ENCODE measurements at places on chromosomes 4 and X.

DNA sequence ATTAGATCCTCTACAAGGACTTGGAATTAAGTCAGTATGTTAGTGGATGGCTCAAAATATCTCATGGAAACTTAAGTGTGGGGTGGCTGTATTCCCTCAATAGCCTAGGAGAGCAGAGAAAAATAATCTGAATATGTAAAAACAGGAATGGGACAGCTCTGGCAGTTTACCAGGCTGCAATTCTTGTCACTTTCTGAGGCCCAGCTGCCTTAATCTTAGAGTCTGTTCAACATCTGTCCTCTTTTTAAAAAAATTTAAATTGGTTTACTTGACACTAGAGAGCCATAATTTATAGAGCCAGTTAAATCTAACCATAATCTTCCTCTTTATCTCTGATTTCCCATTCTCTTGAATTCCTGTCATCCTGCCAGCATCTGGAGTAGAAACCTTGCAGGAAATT, 109.2 kb upstream of the CXCL13 start:
- DNase-seq = no peak

DNA sequence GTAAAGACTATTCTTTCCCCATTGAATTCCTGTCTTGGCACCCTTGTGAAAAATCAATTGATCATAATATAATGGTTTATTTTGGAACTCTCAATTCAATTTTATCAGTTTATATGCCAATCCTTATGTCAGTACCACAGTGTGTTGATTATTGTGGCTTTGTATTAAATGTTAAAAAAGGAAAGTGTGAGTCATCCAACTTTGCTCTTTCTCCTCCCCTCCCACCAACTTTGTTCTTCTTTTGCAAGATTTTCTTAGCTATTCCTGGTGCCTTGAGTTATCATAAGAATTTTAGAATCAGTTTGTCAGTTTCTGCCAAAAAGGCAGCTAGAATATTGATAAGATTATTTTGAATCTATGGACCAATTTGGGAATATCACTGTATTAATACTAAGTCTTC, 11.2 kb upstream of the RNF175 start:
- no peak for DNase-seq

DNA sequence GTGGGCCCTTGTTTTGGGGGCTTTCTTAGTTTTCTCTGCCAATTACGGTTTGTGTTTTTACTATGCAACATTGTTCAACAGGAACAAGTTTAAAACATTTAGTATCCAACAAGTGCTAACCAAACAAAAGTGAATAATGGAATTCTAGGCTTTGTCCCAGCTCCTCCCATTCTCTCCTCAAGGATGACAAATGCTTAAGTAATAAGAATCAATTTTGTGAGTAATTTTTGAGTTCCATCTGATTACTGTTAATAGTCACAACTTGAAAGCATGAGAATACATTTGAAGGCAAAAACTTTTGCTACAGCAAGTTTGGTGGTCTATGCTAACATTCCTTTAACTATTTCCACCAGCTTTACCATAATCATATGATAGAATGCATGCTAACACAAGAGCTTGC, 78.1 kb upstream of the HPGD start:
- no peak for DNase-seq

DNA sequence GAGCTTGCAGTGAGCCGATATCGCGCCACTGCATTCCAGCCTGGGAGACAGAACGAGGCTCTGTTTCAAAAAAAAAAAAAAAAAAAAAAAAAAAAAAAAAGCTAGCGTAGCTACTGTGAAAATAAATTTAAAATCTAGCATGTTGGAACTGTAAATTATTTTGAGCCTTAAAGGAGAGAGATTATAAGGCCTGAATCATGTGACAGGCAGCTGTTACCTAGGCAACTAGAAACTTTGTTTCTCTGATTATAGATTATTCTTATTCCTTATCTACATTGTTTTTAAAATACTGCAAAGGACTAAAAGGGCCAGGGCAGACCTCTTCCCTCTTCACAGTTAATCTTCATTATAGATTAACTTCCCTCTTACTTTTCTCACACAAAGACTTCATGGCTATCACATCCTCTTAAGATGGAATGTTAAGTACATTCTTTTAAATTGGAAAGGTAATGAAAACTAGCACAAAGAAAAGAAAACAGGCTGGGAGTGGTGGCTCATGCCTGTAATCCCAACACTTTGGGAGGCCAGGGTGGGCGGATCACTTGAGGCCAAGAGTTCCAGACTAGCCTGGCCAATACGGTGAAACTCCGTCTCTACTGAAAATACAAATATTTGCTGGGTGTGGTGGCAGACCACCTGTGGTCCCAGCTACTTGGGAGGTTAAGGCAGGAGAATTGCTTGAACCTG, 21.1 kb upstream of the PDS5A start:
- DNase-seq = no peak

Measured in NCI-H446 treated with DMSO at 0.1 percent for 48 hours (cell line).